ENCODE measurements at places on chromosomes 4 and X.
A peak's percentile ranks its signal among the peaks of the same experiment; 100 is the strongest.

DNA sequence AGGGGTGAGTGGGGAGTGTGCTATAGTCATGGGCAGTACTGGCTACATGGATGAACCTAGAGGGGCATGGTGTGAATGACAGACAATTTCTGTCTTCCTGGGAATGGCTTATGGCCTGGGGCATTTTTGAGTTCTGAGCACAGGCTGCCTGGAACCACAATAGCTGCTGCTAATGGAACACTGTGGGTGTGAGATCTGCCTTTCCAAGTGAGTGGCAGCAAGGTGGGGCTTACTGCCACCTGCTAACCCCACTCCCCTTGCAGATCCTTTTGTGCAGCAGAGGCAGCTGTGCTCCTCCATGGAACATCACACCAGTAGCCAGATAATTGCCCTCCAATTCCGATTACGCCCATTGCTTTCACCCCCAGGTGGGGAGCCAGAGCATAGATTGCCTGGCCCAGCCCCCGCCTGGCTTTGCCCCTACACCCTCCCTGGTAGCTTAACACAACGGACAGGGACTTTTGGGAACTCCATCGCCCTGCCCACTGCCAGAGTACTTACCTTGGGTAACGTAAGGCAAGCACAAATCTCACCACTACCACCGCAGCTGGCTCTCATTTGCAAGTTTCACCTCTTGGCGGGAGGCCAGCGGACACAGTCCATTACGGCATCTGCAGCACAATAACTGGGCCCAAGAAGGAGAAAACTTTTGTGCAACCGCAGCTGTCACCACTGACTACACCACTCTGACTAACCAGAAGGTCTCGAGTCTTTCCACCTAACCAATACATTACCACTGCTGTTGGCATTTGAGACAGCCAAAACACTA lies 421.2 kb upstream of the NWD2 start:
- no peak for DNase-seq

DNA sequence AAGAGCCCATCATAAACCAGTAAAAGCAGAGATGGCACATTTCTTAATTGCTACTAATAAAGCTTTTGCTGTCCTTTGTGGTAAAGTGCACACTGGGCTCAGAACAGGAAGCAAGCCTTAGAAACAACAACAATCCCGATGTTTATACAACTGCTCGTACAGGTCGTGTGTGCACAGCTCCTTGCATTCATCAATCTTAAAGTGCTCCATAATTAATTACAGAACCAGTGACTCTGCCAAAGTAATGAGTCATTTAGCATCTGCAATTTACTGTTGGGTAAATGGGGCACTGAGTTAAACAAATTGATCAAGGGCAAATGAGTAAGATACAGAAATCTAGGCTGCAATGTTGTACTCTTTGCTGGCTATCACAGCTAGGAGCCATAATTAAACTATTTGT lies 61.3 kb upstream of the TXK start:
- no peak for DNase-seq

GRCh38 chr4:25313201-25313895 lies 774 bp downstream of the ZCCHC4 start:
- DNase-seq, result no peak

- no peak for DNase-seq
Observed at GRCh38 chr4:183181081-183181480, 82.0 kb downstream of the WWC2 start.

- DNase-seq, result no peak
Observed at GRCh38 chr4:14667624-14668151, 334.6 kb upstream of the CPEB2 start.

GRCh38 chr4:107600436-107600835 lies 119.6 kb downstream of the PAPSS1 start:
- DNase-seq, result no peak

DNA sequence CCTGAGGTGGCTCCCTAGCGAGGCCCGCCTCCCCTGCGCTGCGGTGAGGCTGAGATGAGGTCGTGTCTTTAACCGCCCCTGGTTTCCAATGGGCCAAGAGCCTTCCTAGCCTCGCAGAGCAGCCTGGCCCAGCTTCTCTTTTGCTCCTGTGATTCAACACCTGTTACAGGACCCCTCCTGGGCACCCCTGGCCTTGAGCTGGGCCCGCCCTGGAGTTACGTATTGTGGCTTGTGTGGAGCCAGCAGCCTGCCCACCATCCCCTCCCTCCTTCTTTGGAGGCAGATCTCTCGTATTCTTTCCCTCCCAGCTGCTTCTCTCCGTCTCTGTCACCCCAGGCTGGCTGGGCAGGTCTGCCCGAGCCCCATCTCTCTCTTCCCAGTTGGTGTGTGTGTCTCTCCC lies 19.3 kb upstream of the UBA1 start:
- no peak for DNase-seq

DNA sequence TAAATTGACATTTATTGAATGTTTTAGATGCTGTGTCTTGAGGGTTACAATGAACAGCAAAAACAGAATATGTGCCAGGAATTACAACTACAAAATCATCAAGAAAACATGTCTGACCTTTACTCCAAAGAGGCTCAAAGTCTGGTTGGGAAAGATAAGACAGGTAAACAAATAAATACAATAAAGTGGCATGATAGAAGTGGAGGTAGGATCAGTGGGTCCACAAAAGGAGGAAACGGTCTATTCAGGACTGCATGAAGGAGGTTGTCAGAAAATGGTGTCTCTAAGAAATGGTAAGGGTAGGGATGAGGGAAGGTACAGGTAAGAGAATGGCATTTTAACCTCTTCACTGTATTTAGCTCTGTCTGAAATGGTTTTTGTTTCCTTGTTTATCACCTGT lies 3.8 kb downstream of the ARHGEF38 start:
- DNase-seq, result no peak

DNA sequence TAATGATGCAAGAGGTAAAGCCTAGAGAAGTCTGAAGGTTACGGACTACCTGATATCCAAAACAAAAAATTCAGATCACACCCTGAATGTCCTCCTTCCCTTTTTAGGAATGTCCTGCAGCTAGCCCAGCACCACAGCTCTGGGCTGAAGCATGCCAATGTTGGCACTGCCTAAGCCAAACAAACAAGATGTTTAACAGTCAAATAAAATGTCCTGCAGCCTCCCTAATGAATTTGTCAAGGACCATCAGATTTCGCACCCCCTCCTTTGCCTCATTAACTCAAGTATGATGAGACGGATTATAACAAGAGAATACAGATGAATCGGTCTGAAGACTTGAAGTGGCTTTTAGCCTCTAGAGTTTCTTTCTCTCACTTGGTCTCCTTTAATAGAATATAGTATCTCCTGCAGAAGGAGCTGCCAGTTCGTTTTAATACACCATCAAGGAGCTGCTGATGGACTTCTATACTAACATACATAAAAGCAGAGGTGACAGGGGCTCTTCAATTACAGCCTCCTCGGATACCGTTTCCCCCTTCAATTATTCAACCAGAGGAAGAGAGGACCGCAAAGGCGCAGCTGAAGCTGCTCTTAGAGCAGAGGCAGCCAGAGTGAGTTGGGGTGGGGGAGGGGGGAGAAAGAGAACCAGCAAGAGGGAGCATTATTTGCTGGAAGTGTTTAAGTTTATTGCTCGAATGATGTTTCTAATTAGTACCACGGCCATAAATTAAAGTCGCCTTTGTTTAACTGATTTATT lies 3.0 kb upstream of the MAB21L2 start:
- DNase-seq, result no peak

DNA sequence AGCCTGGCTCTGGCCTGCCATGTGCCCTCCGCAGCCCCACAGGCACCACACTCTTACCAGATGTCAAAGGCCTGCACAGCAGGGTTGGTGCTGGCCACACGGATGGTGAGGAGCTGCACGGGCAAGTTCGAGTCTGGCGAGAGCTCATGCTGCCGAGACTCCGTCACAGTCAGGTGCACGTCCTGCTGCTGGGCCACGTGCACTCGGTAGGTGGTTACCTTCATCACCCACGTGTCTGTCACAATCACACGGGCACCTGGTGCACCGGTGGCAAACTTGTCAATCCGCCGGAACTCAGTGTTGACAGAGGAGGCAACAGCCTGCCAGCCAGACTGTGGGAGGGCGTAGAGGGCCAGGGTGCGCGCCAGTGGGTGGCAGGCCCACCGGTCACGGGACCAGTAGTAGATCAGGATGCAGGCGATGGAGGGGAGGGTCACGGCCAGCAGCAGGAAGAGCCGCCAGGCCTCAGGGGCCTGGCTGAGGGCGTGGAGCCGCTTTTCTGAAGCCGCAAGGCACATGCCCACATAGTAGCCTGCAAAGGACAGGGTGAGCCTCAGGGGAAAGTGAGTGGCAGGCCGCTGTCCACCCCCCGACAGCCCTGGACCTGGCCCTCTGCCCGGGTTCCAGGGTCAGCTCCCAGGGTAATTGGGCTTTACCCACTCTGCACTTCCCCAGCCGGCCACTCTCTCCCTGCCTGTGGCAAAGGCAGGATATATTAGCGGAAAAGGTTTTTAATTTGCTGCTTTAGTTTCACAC lies 2.9 kb downstream of the TMEM129 start:
- no peak for DNase-seq

DNA sequence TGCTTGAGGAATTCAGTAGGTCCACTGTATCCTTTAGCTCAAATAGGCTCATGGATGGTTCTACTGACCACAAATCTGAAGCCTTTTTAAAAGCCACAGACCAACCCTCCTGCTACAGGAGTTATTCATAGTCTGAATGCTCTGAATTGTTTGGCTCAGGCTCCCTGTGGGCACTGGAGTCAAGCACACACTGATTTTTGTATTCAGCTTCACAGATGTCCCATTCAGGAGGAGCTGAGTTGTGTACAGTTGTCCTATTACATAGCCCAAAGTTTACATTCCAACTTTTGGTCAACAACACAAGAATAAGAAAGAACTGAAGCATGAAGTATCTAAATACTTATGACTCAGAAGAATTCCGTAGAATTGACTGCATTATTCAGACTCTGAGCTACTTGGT lies 243.9 kb downstream of the UNC5C start:
- DNase-seq, result no peak

- DNase-seq, result no peak
Observed at GRCh38 chrX:134377537-134377936, 82.4 kb upstream of the HPRT1 start.

DNA sequence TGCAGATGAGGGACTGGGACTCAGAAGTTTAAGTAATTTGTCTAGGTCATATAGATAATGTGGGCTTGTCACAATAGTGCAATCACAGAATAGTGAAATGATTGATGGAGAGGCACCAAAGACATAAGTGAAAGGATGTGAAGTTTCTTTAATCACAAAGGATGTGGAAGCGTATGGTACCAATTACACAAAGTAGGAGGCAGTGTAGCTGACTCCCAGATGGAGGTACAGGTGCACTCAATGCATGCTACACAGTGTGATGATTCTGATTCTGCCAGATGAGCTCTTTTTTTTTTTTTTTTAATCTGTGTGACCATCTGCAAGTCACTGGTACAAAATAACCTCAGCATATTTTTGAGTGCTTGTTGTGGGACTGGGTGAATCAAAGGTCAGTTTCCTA lies 411.3 kb downstream of the SPRY1 start:
- no peak for DNase-seq

GRCh38 chr4:67401902-67402301 lies 143.4 kb downstream of the CENPC start:
- no peak for DNase-seq

- DNase-seq, result peak; percentile 13
Observed at GRCh38 chrX:51395810-51396728, 63.4 kb downstream of the NUDT10 start.

DNA sequence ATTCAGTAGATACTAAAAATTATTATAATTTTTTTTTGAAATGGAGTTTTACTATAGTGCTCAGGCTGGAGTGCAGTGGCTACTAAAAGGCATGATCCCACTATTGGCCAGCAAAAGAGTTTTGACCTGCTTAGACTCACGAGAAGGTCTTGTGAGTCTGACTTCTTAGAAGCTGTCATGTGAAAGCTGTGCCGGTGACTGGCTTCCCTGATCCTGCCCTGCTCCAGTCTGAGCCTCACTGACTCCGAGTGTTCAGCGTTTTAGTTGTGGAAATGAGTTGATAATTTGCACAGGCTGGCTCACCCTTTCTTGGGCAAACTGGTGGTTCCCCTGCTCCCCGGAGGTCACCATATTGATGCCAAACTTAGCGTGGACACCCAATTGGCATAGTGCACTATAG lies 16.4 kb upstream of the CXCL8 start:
- DNase-seq, result no peak

- no peak for DNase-seq
Observed at GRCh38 chr4:175435381-175435783, 376.7 kb downstream of the GPM6A start.

DNA sequence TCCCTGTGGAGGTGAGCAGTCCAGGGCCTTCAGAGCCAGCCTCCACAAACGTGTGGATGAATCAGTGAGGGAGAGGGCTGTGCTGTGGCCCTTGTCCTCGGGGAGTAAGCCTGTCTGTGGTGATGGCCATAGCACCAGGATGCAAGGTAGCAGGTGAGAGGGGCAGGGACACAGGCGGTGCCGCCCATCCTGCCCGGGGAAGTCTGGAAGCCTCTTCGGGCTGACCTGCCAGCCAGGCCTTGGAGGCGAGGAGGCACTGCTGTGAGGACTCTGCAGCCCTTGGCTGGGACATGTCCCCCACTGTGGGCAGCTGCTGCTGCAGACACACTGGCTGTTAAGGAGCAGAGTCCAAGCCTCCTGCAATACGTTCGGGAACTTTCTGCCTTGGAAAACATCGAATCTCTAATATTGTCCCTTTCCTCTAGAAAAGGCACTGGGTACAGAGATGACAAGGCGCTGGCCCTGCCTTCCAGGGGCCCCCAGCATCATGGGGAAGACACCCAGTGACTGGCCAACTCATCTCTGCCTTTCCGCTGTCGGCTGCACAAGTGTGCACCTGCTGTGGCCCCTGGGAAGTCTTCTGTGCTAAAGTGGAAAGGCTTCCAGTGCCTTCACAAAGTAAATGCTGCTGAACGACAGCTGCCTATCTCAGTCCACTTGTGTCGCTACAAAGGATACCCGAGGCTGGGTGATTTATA lies 101.4 kb downstream of the ADRA2C start:
- no peak for DNase-seq
